HepG2 (cell line): ENCODE measurements at places on chromosomes 16 and 17. TPM values are rescaled to one million over a fixed set of nuclear protein-coding genes. Genes with fewer than 3 reads are reported as not detected.

PABPN1L gene
- polyA plus RNA-seq: not detected in 2 replicates

IL34 gene
- polyA plus RNA-seq: 1.3 and 1.6 TPM in 2 replicates

GRCh38 chr17:77296769-77297409 is 156.1 kb downstream of the SEC14L1 start:
- DNase-seq: no peak

- DNase-seq: no peak
Measured at GRCh38 chr17:57665128-57665527, 80.0 kb downstream of the CCDC182 start.

DNA sequence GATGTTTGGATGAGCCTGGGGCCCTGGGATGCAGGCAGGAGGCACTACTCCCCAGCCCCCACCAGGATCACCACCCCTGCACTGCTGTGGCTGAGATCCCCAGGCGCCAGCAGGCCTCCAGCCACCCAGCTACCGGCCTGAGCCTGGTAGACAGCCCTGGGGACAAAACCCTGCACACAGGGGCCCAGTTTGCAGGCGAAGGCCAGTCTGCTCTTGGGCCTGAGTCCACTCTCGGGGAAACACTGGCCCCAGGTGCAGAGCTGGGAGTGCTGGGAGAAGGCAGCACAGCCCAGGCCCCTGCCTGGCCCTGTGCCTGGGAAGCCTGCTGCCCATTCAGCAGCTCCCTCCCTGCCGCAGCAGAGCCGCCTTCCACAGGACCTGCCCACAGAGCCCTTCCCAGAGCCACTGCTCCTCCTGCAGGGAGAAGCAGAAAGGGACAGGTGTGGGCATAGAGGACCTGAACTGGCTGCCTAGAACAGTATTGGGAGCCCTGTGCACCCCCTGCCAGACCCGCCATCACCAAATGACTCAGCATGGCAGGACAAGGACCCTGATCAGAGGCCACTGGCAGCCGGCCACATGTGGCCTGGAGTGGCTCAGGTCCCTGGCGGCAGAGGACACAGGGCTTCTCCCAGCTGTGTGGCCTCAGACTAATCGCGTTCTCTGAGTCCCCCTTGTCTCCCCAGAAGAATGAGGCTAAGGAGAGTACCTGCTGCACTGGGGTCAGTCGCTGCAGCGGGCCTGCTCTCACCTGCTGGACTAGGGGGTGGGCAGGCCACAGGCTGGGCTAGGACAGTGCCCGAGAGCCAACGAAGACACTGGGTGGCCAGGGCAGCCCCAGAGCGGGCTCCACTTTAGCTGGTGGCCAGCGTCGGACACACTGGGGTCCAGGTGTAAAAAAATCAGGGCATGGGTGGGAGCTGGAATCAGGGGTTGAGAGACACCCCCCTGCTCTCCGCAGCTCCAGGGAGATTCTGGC is 10.7 kb downstream of the MSRB1 start:
- DNase-seq: peak; percentile 69

DNA sequence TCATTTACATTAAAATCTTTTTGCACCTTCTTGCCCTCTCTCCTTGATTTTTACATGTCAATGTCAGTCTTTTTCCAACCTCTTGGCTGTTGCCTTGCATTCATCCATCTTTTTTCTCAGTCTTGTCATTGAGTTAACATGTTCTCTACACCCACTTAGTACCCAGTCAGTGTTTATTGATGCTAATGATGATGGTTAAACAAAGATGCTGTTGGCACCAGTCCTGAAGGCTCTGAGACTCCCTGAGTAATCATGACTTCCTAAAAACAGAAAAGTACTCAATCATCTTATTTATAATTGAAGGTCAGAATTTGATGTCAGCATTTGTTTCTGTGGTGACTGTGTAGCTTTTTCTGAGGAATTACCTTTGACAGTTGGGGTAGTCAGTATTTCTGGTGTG is 104.5 kb downstream of the NLK start:
- no peak for DNase-seq
